NCI-H1105 (cell line): ENCODE measurements at places on chromosomes 16 and 17.

GRCh38 chr17:9116311-9116835 is 95.1 kb downstream of the NTN1 start:
- no peak for DNase-seq

GRCh38 chr17:58985971-58986370 is 120.7 kb downstream of the TRIM37 start:
- DNase-seq = no peak

DNA sequence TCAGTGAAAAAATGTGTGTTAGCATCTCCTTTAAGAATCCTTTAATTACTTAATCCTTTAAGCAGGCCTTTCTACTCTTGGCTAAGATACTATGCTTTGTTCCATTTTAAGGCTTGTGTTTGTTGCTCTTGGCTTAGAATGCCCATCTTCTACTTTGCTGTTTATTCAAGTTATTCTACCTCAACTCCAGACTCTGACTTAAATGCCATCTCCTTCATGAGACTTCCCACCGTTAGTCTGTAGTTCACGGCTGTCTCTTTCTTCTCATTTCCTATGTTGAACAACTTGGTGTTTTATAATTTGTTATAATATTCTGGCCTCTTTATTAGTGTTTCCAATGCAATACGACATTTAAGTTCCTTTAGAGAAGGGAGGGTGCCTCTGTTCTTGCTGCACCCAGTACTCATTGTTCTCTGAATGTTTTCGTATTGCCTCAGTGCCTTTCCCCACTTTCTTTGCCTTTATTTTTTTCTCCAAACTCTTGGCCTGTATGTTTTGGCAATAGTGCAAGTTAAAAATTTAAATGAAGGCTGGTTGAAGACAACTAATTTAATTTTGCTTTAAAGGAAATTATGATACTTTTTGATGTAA is 6.1 kb upstream of the KRT10 start:
- no peak for DNase-seq

- DNase-seq = no peak
Observed at GRCh38 chr17:32355649-32356377, 5.9 kb downstream of the ZNF207 start.

DNA sequence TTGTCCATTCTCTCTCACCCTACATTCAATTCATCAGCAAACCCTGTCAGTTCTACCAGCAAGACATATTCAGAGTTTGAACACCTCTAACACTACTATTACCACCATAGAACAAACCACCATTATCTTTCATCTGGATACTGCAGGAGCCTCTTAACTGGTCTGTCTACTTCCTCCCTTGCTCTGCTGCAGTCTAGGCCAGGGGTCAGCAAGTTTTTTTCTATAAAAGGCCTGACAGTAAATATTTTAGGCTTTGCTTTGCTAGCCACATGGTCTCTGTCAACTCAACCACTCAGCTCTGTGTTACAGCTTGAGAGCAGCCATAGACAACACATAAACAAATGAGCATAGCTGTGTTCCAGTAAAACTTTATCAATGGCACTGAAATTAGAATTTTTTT is 13.8 kb downstream of the KCTD19 start:
- DNase-seq = no peak

DNA sequence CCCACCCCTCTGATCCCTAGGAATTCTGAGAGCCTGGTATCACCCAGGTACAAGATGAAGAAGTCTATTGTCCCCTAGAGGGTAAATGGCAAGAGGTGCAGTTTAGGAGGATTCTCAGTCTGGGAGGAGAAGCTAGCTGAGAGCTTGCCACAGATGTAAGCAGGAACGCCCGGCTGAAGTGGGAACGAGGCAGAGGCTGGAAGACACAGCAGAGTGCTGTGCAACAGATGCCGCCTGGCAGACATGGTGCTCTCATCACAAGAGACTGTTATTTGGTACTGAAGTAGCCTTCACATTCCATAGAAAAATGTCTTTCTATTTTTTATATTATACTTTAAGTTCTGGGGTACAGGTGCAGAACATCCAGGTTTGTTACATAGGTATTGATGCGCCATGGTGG is 20.3 kb upstream of the KRT20 start:
- DNase-seq = no peak

DNA sequence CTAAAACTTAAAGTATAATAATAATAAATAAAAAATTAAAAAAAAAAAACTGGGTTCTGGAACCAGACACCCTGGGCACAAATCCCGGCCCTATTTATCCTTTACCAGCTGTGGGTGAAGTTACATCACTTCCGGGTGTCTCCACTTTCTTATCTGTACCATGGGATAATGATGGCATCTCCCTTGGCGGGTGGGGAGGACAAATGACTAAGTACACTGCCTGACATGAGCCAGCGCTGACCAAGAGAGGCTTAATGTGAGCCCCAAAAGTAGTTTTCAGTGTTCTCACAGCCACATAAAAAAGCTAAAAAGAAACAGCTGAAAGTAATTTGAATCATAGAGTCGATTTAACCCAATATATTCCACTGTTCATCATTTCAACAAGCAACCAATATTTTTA is 424.9 kb downstream of the SOX9 start:
- no peak for DNase-seq

- DNase-seq = no peak
Observed at GRCh38 chr17:4475001-4475400, 23.7 kb upstream of the SPNS2 start.

DNA sequence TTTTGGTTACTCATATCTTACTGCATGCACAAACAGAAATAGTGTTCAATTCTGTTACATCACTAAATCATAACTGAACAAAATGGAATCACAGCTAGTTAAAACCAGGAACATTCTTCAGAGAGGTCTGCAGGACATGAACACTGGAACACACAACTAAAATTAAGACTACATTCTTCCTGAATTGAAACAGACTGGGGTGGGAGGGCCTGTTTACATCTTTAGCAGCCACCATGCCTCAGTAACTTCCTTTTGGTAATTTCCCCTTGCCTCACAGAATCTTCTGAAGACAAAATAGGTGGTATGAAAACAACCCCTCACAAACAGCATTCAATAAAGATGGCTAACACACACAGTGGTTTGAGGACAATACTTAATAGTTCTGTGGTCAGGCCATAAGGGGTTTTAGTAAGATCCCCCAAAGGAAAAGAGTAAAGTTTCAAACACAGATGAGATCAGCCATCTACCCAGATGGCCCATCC is 6.5 kb downstream of the MARF1 start:
- no peak for DNase-seq

- no peak for DNase-seq
Observed at GRCh38 chr16:83343935-83344366, 463.8 kb upstream of the HSBP1 start.
